ENCODE measurements at places on chromosomes 16 and 17.

DNA sequence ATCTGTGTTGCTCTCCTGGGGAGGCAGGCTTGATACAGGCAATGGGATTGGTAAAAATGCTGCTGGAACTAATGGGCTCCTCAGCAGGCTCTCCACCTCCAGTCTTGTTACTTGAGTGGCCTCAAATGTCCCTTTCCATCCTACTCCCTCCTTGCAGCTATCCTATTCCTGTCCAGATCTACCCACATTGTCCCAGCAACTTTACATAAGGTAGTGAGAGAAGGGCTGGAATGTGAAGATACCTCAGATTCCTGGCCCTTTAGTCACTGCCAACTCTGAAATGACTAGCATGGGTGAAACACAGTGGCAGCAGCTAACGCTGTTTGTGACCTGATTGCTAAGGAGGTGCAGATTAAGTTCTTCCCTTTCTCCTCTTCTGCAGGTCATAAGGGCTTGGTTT, 210.1 kb upstream of the HS3ST4 start:
- DNase-seq: no peak

DNA sequence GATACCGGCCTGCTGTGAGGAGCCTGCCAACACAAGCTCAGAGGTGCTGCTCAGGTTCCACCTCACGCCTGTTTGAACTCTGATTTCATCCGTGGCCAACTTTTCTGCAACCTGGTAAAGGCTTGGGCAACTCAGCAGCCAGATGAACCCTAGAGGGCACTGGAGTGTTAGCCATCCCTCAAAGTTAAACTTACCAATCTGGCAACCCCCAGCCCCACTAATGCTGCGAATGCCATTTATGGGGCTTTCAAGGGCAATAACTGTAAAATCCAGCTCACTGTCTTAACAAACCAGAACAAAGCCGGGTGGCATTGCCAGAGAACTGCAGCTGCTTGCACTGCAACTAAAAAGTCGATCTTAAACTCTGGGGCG, 105.5 kb downstream of the AXIN2 start:
- peak; percentile 1 for DNase-seq

GRCh38 chr17:64001763-64002529, 3.8 kb downstream of the PRR29 start:
- DNase-seq: no peak

DNA sequence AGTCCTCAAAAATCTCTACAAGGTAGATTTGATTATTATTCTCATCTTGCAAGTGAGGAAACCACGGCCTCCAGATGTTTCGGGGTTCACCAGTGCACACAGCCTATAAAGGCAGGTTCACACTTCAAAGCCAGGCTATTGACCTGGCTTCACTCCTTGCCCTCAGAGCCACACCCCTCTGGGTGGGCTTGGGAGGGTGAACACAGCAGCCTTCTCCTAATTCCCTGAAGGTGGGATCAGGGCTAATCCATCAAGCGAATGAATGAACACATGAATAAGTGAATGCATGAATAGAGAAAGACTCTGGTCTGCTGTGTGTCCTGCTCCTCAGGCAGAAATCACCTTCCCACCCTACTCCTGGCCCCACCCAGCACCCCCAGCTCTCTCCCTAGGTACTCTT, 139.0 kb downstream of the CYLD start:
- DNase-seq: no peak

DNA sequence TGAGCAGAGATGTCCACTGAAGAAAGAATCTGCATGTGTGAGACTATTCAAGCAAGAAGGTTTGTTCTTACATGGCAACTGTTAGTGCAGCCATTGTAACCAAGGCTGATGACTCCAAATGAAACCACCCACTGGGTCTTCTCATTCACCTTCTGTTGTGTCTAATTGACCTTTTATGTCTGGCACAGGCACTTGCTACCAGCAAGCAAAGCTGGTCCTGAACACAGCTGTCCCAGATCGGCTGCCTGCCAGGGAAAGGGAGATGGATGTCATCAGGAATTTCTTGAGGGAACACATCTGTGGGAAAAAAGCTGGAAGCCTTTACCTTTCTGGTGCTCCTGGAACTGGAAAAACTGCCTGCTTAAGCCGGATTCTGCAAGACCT, 3.6 kb downstream of the CDC6 start:
- no peak for DNase-seq

- DNase-seq: no peak
These were observed 77.1 kb upstream of the GSE1 start for GRCh38 chr16:85536073-85536410.

- no peak for DNase-seq
These were observed 2.2 kb downstream of the LDHD start for GRCh38 chr16:75114179-75114945.

- DNase-seq: no peak
These were observed 34.5 kb upstream of the TMC5 start for GRCh38 chr16:19382887-19383816.

All from activated T-helper 1 cell treated with Interleukin-2 at 50 U/mL for 16 hours (primary cell).